ENCODE measurements at places on chromosomes 1 and 21.

DNA sequence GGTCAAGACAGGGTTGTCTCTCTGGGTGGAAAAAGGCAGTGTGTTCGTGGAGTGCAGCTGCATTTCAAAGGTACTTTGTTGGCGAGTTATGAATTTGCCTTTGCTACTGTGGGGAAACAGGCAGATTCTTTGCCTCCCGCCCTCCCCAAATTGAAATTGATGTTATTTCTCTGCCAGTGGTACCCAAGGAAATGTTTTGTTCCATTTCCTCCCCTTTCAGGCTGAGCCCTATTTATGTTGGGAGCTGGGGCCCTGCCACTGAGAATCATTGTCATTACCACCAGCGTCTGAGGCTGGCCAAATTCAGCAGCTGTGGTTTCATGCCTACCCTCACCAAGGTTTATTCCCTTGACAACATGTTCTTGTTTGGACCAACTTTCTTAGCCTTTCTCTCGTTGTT, 48.5 kb upstream of the OLIG2 start:
- DNase-seq, result no peak

- no peak for DNase-seq
These were observed 13.3 kb downstream of the ARV1 start for GRCh38 chr1:230992100-230992774.

- DNase-seq, result no peak
These were observed 290.5 kb downstream of the DSCAM start for GRCh38 chr21:40556442-40556968.

DNA sequence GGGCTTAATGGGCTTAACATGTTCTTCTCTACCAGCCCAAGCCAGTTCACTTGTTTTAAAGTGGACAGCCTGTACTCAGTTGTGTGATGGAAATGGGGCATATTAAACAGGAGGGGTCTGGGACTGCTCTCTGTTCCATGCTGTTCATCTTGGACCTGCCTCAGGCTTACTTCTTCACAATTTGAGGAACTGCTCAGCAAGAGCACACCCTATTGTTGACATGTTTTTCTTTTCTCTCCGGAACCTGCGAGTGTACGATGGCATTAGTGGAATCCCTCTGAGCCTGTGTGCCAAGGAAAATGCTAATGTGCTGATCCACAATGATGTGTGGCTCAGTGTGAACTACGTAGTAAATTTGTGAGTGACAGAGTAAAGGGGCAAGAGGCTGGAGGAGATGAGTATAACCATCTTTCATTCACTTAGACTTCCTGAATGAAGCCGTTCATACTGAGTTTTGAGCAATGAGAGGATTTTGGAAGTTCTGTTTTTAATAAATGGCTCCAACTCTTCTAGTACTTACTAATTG, 6.9 kb downstream of the AHCYL1 start:
- no peak for DNase-seq

- DNase-seq, result no peak
These were observed 62.2 kb downstream of the PSMG1 start for GRCh38 chr21:39120876-39121599.

DNA sequence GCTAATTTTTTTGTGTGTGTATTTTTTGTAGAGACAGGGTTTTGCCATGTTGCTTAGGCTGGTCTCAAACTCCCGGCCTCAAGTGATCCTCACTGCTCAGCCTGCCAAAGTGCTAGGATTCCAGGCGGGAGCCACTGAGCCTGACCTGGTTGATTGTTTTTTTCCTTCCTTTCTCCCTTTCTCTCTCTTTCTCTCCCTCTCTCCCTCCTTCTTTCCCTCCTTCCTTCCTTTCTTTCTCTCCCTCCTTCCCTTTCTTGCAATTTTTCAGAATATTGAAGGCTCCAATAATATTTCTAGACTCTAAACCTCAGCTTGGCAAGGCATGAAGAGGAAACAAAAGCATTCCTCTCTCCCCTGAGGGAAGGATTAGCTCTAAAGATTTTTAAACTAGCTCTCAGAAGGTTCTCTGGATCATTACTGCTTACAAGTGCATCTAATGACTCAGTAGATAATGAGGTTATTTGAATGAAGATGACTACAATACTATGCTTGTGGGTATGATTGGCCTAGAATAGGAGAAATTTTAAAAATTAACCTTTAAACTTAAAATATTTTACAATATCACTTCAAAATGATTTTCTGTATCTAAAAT, 68.5 kb upstream of the GADD45A start:
- no peak for DNase-seq

GRCh38 chr1:76279101-76279748, 204.7 kb downstream of the ST6GALNAC3 start:
- no peak for DNase-seq

DNA sequence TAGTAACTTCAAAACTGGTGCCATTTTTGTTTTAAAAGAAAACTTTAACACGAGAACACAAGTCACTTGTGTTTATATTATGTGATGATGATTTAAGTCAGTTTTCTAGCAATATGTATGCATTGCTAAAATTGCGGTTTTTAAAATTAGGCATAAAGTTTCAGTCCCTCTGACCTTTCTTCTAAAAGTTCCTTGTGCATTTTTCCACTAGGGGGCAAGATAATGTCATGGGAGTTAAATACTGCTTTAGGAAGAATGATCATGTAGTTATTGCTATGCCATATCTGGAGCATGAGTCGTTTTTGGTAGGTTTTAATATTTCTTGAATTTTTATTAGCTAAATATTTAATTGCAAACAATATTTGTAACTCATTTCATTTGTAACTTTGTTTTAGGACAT, 10.7 kb downstream of the CDC7 start:
- no peak for DNase-seq

- DNase-seq, result no peak
These were observed 21.9 kb downstream of the PUM1 start for GRCh38 chr1:31043631-31044030.
